Dermis blood vessel endothelial cell (primary cell): ENCODE measurements at places on chromosomes 16 and 17.
A peak's percentile ranks its signal among the peaks of the same experiment; 100 is the strongest.

DNA sequence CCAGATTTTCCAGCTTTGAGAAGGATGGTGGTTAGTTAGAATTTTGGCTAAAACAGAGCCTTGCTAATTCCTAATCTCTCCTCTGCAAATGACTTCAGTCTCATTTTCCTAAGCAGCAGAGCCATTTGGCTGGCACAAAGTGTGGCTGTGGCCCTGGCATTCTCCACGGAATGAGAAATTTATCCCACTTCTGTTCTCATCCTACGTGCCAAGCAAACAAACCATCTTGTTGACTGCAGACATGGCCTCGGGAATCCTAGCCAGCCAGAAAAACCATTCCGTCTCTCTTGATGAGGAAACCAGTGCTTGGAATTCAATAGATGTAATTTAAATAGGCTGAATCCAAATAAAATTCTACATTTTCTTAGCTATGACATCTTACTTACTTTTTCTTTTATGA, 34.1 kb upstream of the ELAC2 start:
- no peak for DNase-seq

- DNase-seq, result no peak
Measured at GRCh38 chr16:87808108-87808507, 42.3 kb upstream of the KLHDC4 start.

GRCh38 chr17:9002227-9002605, 19.1 kb upstream of the NTN1 start:
- DNase-seq, result no peak

DNA sequence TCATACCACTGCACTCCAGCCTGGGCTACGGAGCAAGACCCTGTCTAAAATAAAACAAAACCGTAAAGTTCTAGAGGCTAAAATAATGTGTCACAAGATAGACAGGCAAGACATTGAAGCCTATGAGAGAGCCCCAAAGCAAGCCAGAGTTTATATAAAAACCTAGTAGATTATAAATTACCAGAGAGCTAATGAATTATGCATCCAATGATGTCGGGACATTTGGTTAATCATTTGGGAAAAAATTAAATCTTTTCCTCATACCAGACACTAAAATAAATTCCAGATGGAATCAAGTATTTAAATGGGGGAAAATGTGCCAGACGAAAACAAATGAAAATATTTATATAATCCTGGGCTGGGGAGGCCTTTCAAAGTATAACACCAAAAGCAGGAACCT, 24.2 kb downstream of the CCDC40 start:
- no peak for DNase-seq

DNA sequence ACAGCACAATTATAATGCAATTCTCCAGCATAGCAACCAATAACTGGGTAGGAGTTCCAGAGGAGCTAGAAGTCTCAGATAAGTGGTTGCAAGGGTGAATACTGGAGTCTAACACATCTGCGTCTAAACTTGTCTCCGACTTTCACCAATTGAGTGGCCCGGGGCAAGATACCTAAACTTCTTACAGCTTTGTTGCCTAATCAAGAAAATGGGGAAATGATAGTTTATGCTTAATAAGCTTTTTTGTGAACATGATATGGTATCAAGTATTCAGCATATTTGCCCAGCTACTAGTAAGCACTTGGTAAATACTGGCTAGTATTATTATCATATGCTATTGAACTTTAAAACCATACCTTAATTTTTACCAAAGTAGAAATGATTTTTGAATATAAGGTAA, 183.5 kb downstream of the KCNJ2 start:
- no peak for DNase-seq

DNA sequence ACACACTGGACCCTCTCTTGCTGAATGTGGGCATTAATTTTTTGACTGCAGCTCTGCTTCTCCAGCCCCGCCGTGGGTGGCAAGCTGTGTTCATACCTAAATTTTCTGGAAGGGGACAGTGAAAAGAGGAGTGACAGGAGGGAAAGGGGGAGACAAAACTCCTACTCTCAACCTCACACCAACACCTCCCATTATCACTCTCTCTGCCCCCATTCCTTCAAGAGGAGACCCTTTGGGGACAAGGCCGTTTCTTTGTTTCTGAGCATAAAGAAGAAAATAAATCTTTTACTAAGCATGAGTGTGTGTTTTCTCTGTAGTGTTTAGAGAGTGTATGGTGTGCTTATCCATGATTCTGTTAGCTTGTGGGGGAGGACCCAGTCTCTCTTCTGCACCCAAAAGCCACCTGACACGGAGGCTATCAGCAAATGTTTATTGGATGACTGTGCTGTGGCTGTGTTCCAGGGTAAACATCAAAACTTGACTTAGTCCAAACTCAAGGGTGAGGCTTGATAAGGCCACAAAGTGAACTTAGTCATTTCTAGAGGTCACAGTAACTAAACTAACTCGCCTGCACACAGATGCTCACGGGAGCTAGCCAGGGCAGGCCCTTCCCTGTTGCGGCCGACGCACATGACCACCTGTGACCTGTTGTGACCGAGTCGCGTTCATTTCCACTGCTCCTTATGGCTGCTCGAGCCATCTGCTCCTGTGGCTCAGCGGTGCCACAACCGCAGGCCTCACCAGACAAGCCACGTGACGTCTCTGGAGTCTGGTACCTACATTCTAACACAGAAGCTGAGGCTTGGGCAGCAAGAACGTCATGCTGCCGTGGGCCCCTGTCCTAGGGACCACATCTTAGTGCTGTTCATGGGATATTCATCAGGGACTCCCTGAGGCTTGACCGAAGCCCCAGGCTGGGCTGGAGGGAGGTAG, 9.8 kb upstream of the MED11 start:
- peak; percentile 39 for DNase-seq

- DNase-seq, result no peak
Measured at GRCh38 chr17:30476726-30477082, 504 bp upstream of the GOSR1 start.

DNA sequence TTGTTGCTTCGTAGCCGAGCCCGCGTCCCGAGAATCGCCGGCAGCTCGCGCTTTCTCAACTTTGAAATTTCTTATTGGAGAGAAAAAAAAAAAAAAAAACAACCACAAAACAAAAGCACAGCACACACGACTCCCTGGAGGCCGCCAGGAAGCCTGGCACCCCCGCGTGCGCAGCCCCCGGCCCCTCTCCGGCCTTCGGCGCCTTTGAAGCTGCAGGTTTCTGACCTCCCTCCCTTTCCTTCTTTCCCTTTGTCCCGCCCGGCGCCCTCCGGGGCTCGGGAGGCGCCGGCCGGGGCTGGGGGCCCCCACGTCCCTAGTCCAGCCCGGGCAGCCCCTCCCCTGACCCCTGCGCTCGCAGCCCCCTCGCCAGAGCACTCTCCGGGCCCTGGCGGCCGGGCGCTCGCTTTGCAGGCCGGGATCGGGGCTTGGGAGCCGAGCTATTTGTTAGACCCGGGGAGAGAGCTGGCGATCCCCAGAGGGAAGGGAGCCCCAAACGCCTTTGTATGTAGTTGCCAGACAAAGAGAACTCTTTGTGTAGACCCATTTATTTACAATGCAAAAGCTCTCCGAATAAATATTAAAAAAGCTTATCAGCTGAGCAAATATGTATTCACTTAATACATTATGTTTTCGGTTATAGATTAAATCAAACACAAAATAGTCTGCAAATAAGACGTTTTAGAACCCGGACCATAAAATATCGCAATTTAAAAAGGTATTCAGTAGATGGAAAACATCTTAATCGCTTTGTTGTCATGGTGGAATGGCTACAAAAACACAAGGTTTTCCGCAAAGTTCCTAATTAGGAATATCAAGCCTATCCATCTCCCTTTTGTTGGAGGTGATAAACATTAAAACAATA, 2.3 kb downstream of the BAHCC1 start:
- peak; percentile 73 for DNase-seq

DNA sequence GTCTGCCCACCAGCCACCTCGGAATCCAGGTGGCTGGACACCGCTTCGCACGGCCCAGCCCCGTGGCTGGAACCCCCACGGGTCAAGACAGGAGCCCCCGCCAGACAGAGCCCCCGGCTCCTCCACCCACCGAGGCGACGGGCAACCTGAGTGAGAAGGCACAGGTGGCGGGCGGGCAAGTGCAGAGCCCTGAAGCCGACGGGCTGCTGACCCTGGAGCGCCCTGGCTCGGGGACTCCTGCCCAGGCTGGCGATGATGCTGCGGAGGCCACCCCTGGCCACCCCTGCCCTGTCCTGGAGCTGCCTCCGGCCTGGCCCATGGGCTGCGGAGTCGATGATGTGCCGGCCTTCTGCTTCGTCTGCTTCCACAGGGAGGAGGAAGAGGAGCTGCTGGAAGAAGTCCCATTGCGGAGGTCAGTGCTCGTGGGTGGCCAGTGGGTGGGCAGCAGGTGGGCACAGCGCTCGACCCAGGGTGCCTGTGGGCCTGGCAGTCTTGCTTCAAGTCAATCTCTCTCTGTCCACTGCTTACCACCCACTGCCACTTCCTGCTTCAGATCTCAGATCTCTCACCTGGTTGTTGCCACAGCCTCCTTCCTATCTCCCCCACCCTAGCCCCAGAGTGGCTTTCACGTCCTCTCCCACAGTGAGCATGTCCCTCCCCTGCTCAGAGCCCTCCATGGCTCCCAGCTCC, 33.1 kb upstream of the SBK1 start:
- DNase-seq, result no peak

DNA sequence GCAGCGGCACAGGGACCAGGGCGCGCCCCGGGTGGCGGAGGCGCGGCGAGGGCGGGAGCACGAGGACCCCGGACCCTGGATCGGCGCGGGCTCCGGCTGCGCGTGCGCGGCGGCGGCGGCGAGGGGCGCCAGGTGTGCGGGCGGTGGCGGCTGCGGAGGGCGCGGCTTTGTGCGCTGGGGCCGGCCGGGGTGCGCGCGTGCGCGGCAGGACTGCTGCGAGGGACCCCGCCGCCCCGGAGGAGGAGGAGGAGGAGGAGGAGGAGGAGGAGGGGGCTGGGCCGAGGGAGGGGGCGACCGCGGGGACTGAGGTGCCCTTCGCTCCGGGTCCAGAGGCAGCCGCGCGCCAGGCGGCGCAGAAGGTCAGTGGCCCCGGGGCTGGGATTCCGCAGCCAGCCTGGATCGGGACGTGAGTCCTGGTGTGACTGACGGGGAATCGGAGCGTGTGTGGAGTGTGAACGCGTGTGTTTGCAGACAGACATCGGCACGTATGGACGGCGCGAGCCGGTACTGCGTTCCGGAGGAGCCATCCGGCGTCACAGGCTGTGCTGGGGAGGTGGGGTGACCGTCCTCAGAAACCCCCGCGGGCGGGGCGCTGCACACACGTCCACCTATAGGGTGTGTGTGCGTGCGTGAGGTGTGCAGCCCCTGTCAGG, 19.5 kb upstream of the RAP1GAP2 start:
- DNase-seq, result no peak

GRCh38 chr16:2512735-2513404, 882 bp upstream of the ATP6V0C start:
- DNase-seq, result no peak

DNA sequence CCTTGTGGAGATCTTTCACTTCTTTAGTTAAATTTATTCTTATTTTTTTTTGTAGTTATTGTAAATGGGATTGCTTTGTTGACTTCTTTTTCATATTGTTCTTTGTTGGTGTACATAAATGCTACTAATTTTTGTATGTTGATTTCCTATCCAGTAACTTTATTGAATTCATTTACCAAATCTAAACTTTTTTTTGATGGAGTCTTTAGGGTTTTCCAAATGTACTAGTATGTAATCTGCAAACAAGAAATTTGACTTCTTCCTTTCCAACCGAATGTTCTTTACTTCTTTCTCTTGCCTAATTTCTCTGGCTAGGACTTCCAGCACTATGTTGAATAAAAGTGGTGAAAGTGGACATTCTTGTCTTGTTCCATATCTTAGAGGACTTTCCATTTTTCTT, 41.8 kb upstream of the NACA2 start:
- DNase-seq, result no peak

DNA sequence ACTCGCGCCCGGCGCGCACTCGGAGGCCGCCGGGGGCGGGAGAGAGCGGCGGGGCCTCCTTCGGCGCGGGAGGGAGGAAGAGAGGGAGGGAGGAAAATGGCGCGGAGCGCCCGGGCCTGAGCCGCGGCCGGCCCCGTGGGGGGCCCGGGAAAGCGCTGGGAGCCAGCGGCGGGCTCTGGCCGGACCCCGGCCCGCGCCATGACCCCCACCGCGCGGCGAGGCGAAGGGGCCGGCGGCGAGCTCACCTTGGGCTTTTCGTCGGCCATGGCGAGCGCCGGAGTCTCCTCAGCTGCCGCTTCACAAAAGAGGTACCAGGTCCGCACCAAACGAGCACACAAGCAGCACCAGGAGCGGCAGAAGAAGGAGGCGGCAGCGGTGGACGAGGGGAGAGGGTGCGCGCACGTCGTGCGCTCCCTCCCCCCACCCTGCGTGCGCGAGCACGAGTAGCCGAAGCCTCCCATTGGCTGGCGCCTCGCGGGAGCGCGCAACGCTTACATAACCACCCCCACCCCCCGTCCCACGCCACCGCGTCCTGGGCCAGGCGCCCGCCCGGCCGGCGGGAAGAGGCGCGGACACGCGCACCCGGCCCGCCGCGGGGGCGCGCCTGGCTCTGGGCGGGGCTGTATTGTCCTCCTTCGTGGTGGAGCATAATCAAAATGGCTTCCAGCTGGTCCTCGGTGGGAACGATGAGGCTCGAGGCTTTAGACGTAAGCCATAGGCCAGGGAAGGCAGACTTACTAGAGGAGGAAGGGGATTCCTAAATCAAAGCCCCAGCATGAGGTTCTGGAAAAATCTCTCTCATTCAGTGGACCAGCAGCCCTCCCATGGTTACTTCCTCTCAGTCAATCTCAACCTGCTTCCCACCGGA, at the start of gene SUMO2:
Gene SUMO2 (minus strand): TSS at position 391 of the 868 bp plus-strand sequence. CDS start 125 bp downstream, at position 266.
- DNase-seq, result peak; percentile 98

DNA sequence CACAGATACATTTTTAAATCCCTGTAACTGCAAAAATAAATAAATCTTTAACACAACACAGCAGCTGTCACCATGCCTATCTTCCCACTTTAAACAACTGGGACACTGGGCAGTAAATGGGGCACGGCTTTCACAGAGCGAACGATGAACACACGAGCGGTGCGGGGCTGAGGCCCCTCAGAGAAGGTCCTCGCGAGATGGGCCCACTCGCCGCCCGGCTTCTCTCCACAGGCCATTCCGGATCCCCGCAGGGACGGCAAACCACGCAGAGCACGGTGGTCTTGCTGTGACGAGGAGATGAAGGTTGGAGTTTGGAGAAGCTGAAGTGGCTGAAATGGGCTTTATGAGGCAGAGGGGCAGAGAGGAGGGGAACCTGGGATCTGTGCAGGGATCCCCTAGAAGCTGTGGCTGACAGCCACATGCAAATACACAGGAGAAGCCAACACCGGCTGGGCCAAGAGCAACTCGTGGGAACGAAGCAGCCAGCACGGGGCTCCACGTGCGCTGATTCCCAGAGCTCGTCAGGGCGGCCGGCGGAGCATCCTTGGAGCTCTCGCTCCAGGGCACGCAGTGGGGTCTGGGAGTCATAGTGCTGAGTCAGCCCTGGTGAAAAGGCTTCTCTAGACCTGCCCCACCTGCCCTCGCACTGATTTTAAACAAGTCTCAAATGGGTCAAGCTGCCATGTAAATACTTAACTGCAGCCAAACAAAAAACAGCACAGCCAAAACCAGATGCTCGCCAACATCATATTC, 31.7 kb downstream of the CCDC57 start:
- DNase-seq, result no peak
